Right forelimb (tissue), 1 donor: ENCODE measurements at places on chromosomes 16 and 17.

GRCh38 chr17:51722994-51723393, 435.5 kb downstream of the CA10 start:
- no peak for DNase-seq

GRCh38 chr17:9666461-9667050, 21.2 kb downstream of the USP43 start:
- DNase-seq, result no peak

- DNase-seq, result no peak
Observed at GRCh38 chr17:42132941-42133340, 10.3 kb downstream of the HSPB9 start.

- no peak for DNase-seq
Observed at GRCh38 chr17:77438241-77439188, 297.7 kb downstream of the SEC14L1 start.

DNA sequence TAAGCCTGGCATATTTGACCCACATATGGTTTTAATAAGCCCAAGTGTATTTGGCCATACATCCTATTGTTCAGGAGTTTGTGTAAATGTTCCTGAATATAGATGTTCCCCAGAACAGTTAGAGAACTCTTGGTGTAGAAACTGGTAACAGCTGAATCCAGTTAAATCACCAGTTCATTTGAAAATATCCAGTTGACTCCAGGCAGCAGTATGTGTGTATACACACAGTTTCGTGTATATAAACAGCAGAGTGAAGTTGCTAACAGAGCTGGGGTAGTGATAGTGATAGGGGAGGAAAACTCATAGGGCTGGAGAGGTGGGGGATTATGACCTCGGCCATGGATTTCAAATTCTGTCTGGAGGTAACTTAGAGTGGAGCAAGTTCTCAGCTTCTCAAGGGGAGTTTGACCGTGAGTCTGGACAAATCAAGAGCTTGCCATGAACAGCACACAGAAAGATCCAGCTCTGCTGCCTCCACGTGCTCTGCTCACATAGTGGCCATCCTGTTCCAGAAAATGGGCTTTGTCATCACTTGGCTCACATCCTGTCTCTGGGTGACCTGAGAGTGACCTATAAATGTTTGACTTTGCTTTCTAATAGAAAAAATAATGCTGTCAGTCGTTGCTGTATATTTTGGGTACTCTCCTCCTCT, 30.6 kb upstream of the MMD start:
- DNase-seq, result no peak

DNA sequence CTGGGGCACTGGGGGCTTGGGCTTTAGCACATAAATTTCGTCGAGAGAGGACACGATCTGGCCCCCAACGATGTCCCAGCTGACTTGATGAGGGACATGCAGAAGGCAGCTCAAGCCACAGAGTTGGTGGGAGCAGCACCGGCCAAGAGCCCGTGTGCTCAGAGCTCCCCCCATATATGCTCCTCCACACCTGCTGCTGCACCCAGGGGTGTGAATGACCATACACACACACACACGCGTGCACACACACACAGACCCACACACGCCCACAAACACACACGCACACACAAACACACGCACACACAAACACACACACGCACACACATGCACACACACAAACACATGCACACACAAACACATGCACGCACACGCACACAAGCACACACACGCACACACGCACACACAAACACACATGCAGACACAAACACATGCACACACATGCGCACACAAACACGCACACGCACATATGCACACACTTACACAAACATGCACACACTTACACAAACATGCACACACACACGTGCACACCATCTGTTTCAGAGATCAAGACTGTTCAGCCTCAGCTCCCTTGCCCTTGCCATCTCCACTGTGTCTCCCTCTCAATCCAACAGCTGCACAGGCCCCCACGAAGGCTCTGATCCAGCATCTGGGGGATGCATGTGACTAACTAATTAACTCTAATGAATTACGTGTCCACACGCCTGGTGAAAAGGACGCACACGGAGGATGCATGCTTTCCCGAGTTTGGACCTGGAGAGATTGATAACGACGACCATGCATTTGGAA, 85.6 kb upstream of the TNRC6C start:
- DNase-seq, result no peak

DNA sequence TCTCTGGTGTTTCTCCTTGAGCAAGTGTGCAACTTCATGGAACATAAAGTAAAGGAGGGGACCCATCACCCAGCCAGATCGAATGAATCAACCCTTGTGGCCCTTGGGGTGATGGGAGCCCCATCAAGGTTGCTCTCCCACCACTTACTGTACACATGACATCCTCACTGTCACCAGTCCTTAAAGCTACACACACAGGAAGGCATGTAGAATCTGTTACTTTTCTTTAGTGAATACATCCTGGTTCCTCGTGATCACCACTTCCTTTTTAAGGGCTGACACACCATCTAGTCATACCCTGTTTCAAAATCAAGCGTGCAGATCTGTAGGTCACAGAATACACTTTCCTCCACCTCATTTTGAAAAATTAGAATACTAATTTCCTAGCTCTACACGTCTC, 22.6 kb upstream of the MPHOSPH6 start:
- DNase-seq, result no peak

DNA sequence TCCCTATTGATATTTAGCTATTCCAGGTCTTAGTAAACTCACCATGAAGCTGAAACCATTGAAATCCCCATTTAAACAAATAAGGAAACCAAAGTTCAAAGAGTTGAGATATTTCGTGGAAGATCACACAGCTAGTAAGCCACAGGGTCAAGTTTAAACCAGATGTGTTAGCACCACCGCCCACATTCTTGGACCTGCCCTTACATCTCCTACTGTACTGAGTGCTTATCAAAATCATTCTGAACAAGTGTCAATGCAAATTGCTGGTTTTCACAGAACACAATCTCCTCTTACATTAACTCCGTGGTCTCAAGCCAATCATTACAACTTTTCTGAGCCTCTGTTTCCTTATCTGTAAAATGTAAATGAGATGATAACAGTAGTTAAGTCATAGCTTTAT, 676.2 kb downstream of the CDH11 start:
- DNase-seq, result no peak

- DNase-seq, result peak; percentile 79
Observed at GRCh38 chr17:19867079-19867328, 732 bp downstream of the ULK2 start.
